ENCODE measurements at places on chromosomes 12 and 14.

GRCh38 chr12:128245121-128245520 lies 21.8 kb upstream of the TMEM132C start:
- DNase-seq = no peak

DNA sequence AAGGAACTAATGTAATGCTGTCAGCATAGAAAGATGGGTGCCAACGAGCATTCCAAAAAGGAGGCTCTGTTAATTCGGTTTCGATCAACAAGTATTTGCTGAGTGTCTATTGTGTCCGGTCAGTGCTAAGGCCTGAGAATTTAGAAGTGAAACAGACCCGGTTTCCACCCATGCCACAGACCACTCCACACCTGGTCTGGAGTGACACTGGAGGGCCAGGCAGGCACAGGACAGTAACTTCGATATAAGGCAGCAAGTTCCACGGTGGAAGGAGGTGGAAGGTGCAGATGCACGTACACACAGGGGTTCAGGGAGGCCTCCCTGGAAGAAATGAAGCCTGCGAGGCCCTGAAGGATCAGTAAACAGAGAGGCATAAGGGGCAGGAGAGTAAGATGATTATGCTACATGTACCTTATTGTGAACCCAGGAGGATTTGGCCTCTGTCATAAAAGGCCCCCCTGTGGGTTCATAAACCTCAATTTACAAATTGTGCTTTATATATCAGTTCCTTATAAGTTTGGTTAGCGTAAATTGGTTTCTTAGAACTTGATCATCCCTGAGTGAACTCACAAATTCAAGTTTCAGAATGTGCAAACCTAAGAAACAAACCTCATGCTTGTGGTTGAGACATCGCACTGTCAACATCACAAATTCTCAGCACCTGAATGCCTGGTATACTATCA lies 25.9 kb downstream of the SSH1 start:
- no peak for DNase-seq

GRCh38 chr12:53052419-53053217 lies 2.8 kb downstream of the TNS2 start:
- no peak for DNase-seq

DNA sequence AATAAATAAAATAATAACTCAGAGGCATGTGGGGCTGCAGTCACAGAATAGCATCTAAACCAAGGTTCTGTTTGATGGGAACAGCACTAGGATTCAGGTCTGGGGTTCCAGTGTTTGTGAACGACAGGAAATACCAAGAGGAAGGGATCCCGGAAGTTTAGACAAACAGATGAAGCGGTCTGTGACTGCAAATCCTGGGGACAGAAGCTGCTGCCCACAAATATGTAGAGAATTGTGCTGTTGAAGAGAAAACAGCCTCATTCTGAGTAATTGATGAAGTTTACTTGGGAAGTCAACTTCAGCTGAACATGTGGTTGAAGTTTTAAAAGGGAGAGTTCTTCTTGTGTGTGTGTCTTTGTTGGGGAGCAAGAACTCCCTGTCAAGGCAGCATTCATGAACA lies 98.4 kb upstream of the TBX5 start:
- no peak for DNase-seq

GRCh38 chr12:64390275-64390851 lies at the start of gene C12orf56:
TSS of gene C12orf56 (minus strand) at chr12:64390758. CDS start at chr12:64390565, 193 bp downstream.
- no peak for DNase-seq

Data from forelimb muscle (tissue), 1 donor.